Eye (tissue), 1 donor: ENCODE measurements at places on chromosomes 1 and 21.
A peak's percentile ranks its signal among the peaks of the same experiment; 100 is the strongest.

DNA sequence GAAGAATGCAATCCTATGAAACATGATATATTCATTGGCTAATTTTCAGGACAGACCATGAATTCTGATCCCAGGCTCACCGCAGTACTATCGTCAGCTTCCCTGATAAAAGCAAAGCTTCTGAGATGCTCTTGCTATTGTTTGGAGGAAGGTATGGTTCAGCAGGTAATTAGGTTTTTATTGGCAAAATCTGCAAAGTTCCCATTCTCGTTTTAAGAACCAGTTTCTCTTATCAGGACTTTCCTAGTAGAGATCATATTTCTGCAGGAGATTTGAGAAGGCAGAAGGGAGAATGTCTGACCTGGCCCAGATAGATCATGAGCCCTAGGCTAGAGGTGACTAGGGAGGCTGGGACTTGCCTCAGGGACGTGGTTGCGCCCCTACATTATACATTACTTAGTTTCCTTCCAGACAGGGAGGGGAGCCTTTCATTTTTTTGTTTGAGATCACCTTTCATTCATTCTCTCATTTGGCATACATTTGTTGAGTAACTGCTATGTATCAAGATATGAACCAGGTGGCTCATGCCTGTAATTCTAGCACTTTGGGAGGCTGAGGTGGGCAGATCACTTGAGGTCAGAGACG is 108.8 kb downstream of the NRIP1 start:
- no peak for DNase-seq

GRCh38 chr1:96538883-96539282 is 182.7 kb upstream of the PTBP2 start:
- DNase-seq = peak; percentile 92

DNA sequence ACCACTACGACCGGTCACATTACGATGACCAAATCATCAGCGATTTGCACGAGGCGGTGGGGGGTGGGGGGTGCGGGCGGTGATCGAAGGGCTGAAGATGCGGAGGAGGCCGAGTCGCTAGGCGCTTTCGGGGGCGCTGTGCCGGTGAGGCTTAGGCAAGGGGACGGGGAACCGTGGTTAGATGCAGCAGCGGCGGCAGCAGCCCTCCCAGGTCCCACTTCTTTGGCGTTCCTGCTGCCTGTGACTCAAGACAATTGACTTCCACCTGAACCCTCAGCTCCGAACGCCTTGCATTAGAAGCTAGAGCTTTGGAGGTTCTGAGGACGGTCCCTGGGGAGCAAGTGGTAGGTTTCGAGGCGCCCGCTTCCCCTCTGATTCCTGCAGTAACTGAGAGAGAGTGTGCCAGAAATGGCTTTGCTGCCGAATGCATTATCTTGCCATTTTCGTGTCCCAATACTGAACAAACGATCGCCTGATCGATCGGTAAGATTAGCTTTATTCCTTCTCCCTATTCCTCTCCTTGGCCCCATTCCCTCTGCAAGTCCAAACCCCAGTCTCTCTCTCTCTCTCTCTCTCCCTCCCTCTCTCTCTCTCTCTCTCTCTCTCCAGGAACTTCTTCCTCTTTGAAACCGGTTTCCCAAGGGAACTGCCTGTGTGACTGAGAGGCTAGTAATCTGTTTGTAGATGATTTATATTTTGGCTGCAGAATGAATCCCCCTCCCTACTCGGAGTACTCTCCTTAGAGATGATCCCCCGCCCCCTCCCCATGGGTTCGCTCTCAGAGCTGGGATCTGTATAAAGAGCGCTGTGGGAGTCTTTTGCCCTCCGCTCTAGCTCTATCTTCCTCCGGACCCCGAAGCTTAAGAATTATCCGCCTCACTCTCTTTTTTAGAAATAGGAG is 735 bp upstream of the BRINP3 start:
- DNase-seq = peak; percentile 85

- peak; percentile 37 for DNase-seq
Measured at GRCh38 chr1:96259399-96259798, 462.2 kb upstream of the PTBP2 start.

DNA sequence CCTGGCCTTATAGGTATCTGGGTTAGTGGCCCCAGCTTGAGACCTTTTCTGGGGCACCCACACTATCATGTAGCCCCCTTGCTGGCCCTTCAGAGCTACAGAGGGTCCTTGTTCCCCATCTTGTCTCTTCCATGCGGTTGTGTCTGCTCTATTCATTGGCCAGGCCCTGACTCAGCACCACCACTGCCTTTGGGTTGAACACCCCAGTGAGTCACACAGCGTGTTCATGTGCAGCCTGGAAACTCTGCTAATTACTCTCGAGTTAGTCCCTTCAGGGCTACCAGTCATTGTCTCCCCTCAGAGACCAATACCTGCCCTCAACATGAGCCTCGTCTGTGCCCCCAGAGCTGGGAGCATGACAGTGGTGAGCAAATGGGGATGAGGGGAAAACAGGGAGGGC is 28.2 kb upstream of the IKBKE start:
- no peak for DNase-seq
